CD4-positive, alpha-beta T cell treated with Interleukin-2 at 100 ng/mL for 4 hours (primary cell): ENCODE measurements at places on chromosomes 13 and 19.

DNA sequence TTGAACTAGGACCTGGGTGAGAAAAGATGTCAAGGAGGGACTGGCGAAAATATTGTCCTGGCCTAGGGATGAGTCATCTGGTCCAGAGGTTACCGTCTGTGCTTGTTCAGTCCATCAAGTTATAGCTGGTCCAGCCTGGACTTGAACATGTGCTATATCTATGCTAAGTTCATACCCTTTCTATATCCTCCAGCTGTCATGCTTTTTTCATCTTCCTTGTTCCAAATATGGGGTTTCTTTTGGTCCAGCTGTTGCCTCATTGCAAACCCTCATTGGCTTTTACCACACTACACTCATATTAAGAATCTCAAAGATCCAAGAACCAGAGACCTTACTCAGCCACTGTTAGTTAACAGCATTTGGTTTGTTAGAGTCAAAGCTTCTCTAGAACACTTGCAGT is 19.1 kb upstream of the KLF12 start:
- no peak for DNase-seq

- DNase-seq = peak; percentile 22
Measured at GRCh38 chr19:56111601-56112312, 9.3 kb downstream of the ZNF787 start.

DNA sequence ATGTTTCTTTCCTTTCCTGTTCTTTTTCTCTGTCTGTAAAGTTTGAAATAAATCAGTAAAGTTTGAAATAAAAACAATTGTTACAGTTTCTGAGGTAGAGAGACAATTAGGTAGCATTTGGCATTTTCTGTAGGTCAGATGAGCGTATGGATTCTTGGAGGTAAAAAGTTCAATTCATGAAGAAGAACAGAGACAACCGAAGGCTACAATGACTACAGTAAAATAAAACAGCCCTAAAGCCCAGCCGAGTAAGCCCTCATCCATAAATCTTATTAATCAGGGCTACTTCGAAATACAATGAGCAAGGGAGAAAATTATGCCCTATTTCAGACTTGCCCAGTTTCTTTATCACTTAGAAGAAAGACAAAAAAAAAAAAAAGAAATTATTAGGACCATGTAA is 941.9 kb upstream of the SLC10A2 start:
- DNase-seq = no peak

DNA sequence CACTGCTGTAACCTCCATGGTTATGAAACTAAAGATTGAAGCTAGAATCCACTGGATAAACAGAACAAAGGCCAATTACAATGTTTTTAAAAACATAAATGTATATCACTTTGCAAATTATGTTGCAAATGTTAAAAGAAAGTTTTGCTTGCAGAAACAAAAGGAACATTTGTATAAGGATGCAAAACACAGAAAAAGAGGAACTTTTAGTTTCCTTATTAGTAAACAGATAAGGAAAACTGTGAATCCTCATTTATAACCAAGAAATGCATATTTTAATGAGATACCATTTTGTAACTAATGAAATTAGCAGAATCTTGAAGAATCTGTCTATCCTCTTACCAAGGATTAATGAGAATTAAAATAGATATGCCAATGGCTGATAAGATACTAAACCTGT is 32.3 kb downstream of the LPAR6 start:
- DNase-seq = no peak

GRCh38 chr13:103625194-103625593 is 559.0 kb upstream of the SLC10A2 start:
- no peak for DNase-seq

DNA sequence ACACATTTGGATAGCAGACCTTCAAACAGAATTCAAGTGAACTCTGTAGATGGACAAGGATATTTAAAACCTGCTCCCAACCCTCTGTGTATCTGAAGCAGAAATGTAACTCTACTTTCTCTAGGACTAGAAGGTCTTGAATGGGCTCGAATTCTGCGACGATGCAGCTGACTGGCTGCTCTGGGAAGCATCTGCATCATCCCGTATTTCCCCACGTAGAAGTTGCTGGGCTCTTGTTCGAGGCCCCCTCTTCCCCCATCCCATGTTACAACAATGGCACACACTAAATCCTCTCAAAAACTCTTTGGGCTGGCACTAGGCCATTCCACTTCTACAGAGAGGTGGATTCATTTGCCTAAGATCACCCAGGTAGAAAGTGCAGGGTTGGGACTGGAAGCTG is 15.0 kb downstream of the C19orf81 start:
- no peak for DNase-seq

- DNase-seq = no peak
Measured at GRCh38 chr13:34681405-34681955, 260.6 kb upstream of the NBEA start.

DNA sequence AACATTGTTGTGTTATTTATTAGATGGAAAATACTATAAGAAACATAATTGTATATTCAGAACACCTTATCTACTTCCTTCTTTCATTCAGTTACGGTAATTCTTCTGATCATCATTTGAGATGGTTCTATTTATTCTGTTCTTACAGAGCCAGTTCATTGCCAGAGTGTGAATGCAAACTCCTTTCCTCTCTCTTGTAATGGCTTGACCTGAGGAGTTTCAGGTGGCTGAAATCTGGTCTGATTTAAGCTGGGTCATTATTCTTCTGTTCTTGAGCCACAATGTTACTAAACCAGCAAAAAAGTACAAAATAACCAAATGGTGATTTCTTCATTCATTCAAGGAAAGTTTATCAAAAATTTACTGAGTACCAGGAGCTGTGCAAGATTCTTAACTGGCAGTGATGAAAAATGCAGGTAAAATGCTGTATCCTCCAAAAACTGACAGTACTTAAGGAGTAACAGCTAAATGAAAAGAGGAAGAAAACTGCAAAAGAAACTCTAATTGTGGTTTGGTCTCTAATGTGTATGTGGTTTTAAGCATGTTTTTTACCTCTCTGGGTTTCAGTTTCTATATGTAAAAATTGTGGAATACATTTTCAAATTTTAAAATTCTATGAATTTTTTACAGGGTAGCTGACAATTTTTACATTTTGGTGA is 182.4 kb upstream of the UFM1 start:
- no peak for DNase-seq

DNA sequence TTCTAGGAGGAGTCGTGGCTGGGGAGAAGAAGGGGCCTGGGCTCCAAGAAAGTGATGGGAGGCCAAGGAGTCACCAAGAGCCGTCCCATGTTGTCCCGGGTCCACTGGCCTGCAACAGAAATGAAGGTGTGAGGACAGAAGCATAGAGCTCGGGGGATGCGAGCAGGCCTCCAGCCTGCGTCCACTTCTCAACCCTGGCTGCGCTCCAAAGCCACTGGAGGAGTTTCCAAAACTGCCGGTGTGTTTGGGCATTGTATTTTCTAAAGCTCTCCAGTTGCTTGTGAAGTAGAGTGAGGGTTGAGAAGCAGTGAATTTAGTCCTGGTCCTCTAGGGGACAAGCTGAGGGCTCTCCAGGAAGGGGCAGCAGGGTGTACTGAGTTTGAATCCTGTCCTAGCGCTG is 13.0 kb downstream of the FFAR2 start:
- DNase-seq = no peak

GRCh38 chr13:30685320-30685859 is 50.0 kb upstream of the ALOX5AP start:
- no peak for DNase-seq

- no peak for DNase-seq
Measured at GRCh38 chr13:89749888-89750287, 1597.6 kb upstream of the MIR17HG start.

DNA sequence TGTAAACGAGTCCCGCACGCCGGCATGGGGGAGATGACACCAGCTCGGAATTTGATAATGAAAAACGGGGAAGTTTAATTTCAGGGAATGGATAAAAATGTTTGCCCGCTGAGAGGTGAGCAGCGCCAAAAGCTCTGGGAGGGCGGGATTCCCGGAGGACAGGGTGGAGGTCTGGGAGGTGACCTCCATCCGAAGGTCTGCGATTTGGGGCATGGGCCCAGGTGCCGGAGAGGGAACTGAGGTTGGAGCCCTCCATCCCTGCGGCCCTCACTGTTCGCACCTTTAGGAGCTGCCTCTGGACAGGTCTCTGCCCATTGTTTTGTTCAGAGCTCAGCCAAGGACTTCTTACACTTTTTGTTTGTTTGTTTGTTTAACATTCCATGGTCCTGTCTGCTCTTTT is 129.8 kb downstream of the URI1 start:
- DNase-seq = no peak

- no peak for DNase-seq
Measured at GRCh38 chr19:42271861-42272534, 2.9 kb downstream of the CIC start.

GRCh38 chr13:23609414-23609760 is 39.2 kb downstream of the TNFRSF19 start:
- DNase-seq = no peak

DNA sequence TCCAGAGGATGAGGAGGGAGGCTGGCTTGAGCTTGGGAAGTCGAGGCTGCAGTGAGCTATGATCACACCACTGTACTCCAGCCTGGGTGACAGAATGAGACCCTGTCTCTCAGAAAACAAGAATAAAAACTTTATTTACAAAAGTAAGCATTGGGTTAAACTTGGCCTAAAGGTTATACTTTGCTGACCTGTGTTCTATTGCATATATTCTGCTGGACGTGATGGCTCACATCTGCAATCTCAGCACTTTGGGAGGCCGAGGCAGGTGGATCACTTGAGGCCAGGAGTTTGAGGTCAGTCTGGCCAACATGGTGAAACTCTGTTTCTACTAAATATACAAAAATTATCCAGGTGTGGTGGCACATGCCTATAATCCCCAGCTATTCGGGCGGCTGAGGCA is 6.6 kb upstream of the ARHGEF18 start:
- no peak for DNase-seq

GRCh38 chr13:75877071-75877470 is 240.9 kb downstream of the LMO7 start:
- DNase-seq = no peak

- no peak for DNase-seq
Measured at GRCh38 chr13:28268800-28269223, 130.5 kb downstream of the PAN3 start.

DNA sequence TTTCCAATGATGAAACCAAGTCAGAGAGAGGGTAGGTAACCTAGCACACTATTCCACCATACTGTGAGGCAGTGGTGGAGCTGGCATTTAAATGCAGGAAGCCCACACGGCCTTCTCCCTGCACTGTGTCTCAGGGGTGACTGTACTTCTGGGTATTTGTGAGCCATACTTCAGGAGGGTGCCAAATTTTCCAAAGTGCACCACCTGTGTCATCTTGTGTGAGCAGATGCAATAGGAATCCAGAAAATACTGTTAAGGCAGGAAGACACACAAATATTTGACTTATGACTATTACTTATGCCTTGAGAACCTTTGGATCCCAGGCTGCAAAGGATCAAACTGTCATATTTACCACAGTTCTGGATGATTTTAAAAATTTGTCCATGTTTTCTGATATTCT is 17.3 kb downstream of the ZNF229 start:
- DNase-seq = no peak

DNA sequence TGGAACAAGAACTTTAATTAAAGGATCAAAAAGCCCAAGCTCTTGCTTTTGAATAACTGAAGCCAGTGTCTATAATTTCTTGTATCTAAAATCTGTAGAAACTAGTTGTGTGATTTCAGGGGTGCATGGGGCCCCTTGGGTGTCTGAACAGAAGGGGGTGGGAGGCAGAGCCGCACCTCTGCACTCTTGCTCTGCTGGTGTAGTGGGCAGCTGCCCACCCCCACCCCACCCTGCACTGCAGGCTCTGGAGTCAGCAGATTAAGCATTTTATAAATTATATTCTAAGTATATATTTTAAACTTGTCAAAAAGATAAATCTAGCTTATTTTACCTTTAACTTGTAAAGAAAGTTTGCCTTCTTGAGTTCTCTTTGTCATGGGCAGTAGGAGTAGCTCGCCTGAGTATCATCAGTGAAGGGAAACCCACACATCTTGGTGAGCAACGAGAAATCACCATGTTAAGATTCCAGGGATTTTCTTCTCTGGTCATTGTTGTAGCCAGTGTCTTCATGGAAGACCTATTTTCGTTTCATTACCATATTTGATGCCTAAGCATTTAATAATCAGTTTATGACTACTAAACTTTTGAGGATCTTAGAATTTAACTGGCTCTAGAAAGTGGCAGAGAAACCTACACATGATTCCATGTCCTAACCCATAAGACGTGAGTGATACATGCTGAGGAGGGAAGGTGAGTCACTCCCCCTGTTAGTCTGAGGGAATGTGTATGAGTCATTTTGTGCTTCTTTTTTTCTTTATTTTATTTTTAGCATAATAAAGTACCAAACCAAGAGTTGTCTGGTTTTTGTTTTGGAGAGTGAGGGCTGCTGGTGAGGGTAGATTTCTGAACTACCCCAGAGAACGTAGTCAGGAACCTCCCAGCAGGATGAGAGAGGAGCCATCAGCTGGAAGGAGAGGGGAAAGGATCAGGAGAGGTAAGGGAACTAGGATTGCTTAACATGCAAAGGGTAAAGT is 7.7 kb downstream of the UBE2L5 start:
- DNase-seq = peak; percentile 63

- DNase-seq = no peak
Measured at GRCh38 chr13:40440990-40441820, 225.2 kb downstream of the FOXO1 start.
